HepG2 (cell line): ENCODE measurements at places on chromosomes 4 and X.

DNA sequence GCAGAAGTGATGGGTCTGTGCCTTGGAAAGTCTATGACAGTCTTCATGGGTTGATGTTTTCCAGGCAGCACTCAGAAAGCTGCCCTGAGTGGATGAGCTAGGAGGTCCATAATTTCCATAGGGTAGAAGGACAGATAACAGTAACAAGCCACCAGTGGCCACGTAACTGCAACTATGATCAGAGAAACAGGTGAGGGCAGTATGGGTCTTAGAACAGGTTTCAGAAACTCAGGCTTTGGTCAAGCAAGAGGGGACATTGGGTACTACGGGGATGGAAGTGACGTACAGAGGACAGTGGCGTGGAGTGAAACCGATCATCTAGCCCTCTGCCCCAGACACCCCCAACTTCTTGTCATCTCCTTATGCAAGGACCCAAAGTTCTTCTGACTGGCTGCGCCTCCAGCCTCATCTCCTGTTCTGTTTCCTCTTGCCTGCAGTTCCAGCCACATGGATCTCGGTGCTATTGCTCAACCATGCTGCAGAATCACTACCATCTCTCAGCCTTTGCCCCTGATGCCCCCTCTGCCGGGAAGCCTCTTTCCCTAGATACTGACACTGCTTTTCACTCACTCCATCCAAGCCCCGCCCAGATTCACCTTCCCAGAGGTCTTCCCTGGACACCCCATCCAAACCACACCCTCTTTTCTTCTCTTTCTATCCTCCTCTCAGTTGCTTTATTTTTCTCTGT is 123.4 kb downstream of the MFAP3L start:
- DNase-seq, result peak; percentile 18

DNA sequence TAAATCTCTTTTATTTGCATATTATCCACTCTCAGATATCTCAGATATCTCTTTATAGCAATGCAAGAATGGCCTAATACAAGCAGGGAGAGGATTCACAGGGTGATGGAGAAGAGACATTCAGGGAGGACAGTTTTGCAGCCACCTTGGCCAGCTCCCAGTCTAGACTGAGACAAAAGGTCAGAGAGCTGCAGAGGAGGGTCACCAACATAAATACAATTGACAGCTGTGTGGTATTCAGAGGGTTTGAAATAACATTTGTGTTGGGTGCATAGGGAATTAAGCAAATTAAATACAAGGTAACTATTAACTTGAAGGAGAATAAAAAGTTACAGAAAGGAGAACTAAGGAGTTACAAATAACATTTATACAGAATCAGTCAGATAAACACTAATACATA is 189.5 kb upstream of the TAPT1 start:
- no peak for DNase-seq

GRCh38 chr4:174946246-174946645 is 28.1 kb downstream of the ADAM29 start:
- no peak for DNase-seq

- DNase-seq, result no peak
Observed at GRCh38 chrX:72477781-72478181, 94.9 kb downstream of the HDAC8 start.

DNA sequence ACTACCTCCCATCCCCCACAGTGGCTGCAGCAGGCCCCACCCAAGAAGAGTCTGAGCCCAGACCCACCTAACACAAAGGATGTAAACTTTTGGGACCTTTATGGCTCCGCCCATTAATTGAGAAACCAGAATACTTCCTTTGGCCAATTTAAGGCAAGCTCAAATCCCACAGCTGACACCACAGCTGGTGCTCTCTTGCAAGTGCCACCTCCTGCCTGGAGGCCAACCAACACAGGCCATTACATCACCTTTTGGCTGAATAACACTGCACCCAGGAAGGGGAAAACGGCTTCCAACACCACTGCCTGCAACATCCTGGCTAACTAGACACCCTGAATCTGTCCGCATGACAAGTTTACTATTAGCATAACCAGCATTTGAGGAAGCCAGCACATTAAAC is 248.8 kb downstream of the PRDM5 start:
- no peak for DNase-seq

- DNase-seq, result no peak
Observed at GRCh38 chr4:161841759-161842158, 322.0 kb downstream of the FSTL5 start.
